A549 treated with DMSO at 1 μM for 4 hours (cell line): ENCODE measurements at places on chromosomes 16 and 17. TPM values are rescaled to one million over a fixed set of nuclear protein-coding genes. Genes with fewer than 3 reads are reported as not detected.

Gene GDPD1
- 0.63 to 1.3 TPM (median 0.98 TPM) in 5 replicates for total RNA-seq

Gene RAP1GAP2
- total RNA-seq, result 14.6 to 20.2 TPM (median 18.9 TPM) in 5 replicates

Gene NOTUM
- total RNA-seq, result 0.26 to 0.59 TPM (median 0.34 TPM) in 5 replicates

Gene PPL
- 2.5 to 3.0 TPM (median 2.6 TPM) in 5 replicates for total RNA-seq

Gene ITGAL
- 0.12 to 0.28 TPM (median 0.21 TPM) in 4 of 5 replicates, not detected in the other for total RNA-seq

Gene KRT33B
- 0.07 to 0.28 TPM (median 0.15 TPM) in 3 of 5 replicates, not detected in the others for total RNA-seq

Gene SLC12A4
- 25.2 to 32.7 TPM (median 29.1 TPM) in 5 replicates for total RNA-seq
